ENCODE measurements at places on chromosomes 4 and X.
A peak's percentile ranks its signal among the peaks of the same experiment; 100 is the strongest.

DNA sequence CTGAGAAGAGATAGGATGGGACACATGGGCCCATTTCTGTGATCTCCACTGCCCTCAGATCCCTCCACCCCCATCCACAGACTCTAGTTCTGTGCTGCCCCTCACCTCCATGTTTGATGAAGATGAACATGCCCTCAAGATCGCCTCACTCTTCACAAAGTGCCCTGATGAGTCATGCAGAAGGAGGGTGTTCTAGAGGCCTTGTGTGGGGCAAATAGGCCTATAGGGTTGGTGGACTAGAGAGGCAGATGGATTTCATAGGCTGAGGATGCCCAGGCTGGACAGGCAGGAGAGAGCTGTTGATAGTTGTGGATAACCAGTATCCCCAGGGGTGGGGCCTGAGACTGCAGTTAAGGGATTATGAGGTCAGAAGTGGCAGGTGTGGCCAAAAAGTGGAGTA lies at the start of gene CXorf65:
CXorf65 (minus strand) TSS at position 314 of the 400 bp plus-strand sequence; CDS start at position 130, 184 bp downstream.
- no peak for DNase-seq

- no peak for DNase-seq
These were observed 73.7 kb downstream of the CHST7 start for GRCh38 chrX:46647251-46647650.

DNA sequence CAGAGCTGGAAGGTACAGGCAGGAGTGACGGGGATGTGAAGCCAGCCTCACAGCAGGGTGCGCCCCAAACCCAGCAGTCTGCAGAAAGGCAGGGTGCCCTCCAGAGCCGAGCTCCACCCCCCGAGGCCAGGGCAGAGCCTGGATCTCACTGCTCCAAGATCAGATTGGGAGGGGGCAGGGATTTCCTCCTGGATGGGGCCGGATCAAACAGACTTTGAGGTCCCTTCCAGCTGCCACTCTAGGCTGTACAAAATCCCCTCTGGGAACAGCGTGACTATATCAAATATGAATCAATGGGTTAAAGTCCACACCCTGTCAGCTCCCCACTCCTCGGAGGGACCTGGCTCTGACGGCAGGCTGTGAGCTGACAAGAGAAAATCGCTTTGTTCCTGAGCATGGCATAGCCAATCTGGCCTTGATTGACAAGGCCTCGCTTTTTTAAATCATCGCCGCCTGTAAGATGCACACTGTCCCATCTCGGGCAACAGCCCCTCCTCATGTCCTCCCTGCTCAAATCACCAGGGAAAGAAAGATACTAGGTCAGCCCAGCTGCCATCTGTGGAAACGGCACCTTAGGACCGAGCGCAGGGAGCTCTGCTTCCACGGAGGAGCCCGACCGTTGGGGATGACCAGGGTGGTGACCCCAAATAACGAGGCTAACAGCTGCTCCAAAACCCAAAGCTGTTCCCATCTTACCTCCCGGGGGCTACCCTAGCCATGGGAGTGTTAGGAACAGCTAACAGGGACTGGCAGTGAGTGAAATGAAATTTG lies 39.9 kb downstream of the PSAPL1 start:
- DNase-seq = no peak

GRCh38 chr4:105306158-105306781 lies 159.6 kb downstream of the TET2 start:
- peak; percentile 71 for DNase-seq

DNA sequence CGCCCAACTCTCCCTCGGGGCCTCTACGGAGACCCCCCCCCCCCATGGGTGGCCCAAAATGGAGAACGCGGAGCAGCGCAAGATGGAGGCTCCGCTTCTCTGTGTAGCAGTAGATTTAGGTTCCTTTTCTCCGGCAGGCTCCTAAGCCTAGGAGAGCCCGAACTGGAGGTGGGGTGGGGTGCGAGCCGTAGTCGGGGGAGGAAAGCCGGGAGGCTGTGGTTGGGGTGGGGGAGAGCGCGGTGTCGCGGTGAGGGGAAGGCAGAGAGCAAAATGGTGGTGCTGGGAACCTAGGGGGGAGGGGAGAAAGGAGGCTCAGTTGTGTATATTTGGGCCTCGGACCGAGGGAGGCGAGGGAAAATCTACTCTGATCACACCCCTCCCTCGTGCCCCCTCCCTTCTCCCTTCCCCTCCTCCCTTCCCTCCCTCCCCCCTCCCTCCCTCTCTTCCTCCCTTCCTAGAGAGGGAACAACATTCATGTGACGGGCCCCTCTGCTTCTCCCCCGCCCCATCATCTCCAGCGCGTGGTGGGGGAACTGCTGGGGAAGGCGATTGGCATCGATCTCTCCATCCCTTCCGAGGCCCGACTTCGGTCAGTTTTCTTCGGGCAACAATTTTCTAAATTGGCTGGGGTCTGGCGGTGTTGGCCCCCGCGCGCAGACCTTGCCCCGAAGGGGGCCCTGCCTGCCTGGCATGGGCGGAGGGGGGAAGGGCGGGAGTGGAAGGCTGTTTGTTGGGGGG lies at the start of gene STAG2:
STAG2 (plus strand) TSS at position 439 of the 738 bp plus-strand sequence. CDS start 60,922 bp downstream, outside the sequence.
- DNase-seq = peak; percentile 47

- DNase-seq = no peak
These were observed 137.8 kb upstream of the GPR101 start for GRCh38 chrX:137171626-137172025.

DNA sequence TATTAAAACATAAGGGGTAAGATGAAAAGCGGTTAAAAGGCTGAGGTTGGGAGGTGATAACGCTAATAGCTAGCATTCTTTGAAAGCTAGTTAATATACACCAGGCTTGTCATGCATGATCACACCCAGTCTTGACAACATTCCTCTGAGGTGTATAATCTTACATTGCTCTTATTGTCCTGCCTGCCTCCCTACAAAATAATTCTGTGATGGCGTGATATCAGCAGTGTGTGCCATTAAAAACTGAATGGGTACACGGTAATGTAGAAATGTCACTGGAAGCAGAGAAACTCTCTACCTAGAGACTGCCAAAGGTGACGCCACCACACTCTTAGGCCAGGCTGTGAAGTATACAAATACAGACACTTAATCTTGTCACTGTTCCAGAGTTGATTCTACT lies 68.1 kb downstream of the DIAPH2 start:
- DNase-seq = no peak

- DNase-seq = no peak
These were observed 94.1 kb downstream of the GC start for GRCh38 chr4:71689822-71690221.

DNA sequence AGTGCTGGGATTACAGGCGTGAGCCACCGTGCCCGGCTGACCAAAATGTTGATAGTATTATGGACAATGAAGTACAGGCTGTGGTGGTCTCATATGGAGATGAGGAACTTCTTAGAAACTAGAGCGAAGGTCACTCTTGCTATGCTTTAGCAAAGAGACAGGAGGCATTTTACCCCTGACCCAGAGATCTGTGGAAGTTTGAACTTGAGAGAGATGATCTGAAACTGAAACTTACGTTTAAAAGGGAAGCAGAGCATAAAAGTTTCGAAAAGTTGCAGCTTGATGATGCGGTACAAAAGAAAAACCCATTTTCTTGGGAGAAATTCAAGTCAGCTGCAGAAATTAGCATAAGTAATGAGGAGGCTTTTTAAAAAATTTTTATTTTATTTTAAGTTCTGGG lies 8.5 kb upstream of the CTAG2 start:
- DNase-seq = no peak

GRCh38 chrX:153646620-153647373 lies at the start of gene DUSP9:
Gene DUSP9, plus strand, starts transcription at chrX:153647203. Its CDS starts 751 bp downstream, at chrX:153647954.
- no peak for DNase-seq

GRCh38 chrX:140229191-140229590 lies 263.9 kb upstream of the CXorf66 start:
- DNase-seq = no peak

DNA sequence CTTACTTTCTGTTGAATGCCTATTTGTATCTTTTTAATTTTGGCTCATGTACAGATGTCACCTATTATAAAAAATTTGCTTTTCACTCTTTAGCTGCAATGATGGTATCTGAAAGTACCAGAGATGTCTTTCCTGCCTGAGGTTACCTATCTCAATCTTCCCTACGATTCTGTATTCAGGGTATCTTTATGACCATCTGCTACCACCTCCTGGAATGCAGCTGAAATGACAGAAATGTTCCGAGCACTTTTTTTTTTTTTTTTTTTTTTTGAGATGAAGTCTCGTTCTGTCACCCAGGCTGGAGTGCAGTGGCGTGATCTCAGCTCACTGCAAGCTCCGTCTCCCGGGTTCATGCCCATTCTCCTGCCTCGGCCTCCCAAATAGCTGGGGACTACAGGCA lies 136.4 kb downstream of the REPS2 start:
- DNase-seq = no peak

DNA sequence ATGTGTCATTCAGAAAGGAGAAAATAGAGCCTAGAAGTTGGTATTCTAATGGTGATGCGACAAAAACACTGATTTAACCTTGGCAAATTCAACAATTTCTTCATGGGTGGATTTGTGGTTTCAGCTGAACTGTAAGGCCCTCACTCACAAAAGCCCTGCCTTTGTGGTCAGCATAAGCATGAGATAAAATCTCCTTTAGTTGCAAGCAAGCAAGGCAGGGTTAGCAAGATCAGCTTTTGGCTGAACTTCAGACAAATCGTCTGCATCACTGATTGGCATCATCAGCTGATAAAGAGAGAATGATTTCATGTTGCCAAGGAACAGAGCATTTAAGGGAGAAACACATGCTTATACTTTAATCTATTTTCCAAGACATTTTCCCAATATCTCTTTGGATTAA lies 2582.2 kb downstream of the PCDH7 start:
- no peak for DNase-seq

GRCh38 chrX:110442635-110443034 lies 84.0 kb downstream of the RTL9 start:
- no peak for DNase-seq

GRCh38 chr4:73693811-73694210 lies 46.6 kb upstream of the CXCL8 start:
- no peak for DNase-seq

Measured in stimulated activated naive CD4-positive, alpha-beta T cell treated with Interleukin-2 at 50 U/mL for 16 hours (primary cell).